ENCODE measurements at places on chromosomes 7 and 10. TPM values are rescaled to one million over a fixed set of nuclear protein-coding genes. Genes with fewer than 3 reads are reported as not detected.

Gene SNCG
- polyA plus RNA-seq, result 6.3 TPM

Gene FGFR2
- polyA plus RNA-seq, result 0.18 TPM

Gene ARL3
- 8.1 TPM for polyA plus RNA-seq

Gene TMEM209
- 15.5 TPM for polyA plus RNA-seq

Gene TFAM
- polyA plus RNA-seq, result 9.0 TPM

Gene SRRM3
- polyA plus RNA-seq, result 0.48 TPM

Gene AKR1D1
- polyA plus RNA-seq, result not detected

Gene SLC26A4
- polyA plus RNA-seq, result 0.12 TPM

Gene TMEM184A
- polyA plus RNA-seq, result 0.38 TPM

Gene FFAR4
- polyA plus RNA-seq, result not detected

Gene CNPY1
- not detected for polyA plus RNA-seq

Gene GSAP
- 7.0 TPM for polyA plus RNA-seq

Measured in BJ (cell line).